AG04450 (cell line): ENCODE measurements at places on chromosomes 4 and X.

GRCh38 chr4:152512483-152512882, 23.4 kb downstream of the FBXW7 start:
- DNase-seq = no peak

GRCh38 chrX:108735679-108736508, 469 bp downstream of the IRS4 start:
- DNase-seq = no peak

- no peak for DNase-seq
Measured at GRCh38 chr4:10963958-10964703, 279.6 kb upstream of the CLNK start.

- DNase-seq = no peak
Measured at GRCh38 chr4:101864660-101865059, 74.1 kb downstream of the BANK1 start.

DNA sequence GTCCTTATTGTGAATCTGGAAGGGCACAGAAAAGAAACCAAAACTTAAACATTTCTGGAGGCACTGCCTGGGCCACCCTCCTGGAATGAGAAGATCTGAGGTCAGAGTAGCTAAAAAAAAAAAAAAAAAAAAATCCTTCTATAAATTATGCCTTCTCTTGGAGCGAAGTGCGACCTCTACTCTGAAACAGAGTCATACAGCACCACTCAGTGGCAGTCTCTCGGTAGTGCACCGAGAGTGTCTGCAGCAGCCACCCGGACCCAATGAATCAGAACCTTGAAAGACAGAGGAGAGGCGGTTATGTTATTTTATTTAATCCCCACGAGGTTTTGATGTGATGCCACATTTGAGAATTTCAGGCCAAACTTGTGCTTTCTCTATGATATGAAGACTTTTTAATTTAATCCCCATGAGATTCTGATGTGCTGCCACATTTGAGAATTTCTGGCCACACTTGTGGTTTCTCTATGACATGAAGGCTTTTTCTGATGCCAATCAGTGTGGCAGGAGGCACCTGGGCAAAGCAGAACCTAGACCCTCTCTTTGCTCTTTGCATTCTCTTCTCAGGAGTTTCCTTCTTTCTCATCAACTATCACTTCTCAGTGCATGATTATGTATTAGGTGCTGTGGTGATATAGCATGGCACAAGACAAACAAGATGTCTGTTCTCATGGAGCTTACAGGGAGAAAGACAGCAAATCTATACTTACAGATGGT, 5.6 kb upstream of the CT47C1 start:
- peak; percentile 15 for DNase-seq

GRCh38 chrX:78024349-78025059, 55.1 kb upstream of the PGAM4 start:
- DNase-seq = no peak
